ENCODE measurements at places on chromosomes 3 and 15. TPM values are rescaled to one million over a fixed set of nuclear protein-coding genes. Genes with fewer than 3 reads are reported as not detected.

Gene EPB42
- total RNA-seq: not detected

Gene COL6A5
- total RNA-seq: not detected

Gene C3orf20
- 0.28 TPM for total RNA-seq

Gene MUC4
- 3.6 TPM for total RNA-seq

Gene FURIN
- total RNA-seq: 76.6 TPM

Gene DNAH12
- 0.92 TPM for total RNA-seq

GRCh38 chr15:97966246-97966645 is 5.7 kb downstream of the ARRDC4 start:
- DNase-seq: no peak

GRCh38 chr3:46927718-46928073 is 48.8 kb downstream of the CCDC12 start:
- DNase-seq: no peak

- DNase-seq: no peak
These were observed 698.7 kb downstream of the NTRK3 start for GRCh38 chr15:87557881-87558280.

DNA sequence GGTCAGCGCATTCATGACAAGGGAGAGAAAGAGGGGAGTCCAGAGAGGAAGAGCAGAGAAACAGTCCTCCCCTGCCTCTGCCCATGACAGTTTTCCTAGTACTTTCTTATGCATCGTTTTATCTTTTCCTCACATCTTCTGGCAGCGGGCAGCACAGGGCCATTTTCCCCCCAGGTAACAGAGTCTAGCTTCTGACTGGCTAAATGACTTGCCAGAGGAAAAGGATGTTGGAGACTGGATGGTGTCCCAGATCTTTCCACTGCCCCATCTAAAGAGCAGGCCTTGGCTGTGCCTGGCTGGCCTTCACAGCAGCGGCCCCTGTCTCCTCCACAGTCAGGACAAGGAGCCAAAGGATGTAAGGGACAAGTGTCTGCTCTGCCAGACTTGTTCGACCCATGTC is 59.3 kb downstream of the CTDSPL start:
- no peak for DNase-seq

DNA sequence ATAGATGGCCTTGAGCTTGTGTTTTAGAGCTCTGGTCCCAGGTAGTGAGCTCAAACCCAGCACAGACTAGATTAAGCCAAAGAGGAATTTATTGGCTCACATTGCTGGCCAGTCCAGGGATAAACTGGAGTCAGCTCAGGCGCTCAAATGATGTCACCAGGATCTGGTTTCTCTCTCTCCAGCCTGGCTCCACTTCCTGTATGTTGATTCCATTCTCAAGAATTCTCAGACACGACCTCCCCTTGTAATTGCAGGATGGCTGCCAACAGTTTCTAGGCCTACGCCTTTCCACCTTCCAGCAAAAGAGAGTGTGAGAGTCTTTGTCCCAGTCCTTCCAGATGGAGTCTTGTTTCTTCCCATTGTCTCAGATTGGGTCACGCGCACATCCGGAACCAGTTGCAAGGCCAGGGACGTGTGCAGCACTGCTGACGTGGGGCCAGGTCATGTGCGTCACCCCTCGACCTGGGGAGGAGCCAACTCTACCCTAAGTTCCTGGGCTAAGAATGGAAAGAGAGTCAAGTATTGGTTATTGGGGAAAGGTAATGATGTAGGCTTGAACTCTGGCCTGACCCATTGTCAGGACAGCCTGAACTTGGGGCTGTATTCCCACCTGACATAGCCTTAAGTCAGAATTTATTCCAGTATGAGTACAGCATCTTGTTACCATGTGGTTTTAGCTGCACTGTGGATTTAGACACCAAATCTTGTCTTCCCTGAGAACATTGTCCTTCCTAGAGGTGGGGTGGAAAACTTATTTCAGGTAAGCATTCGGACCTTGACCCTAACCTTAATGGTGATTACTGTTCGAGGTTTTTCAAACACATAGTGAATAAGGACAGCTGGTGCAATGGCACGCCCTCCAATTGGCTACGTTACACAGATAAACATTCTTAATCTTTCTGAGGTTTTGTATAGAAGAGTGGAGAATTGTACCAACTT is 31.6 kb downstream of the CACNA1D start:
- DNase-seq: no peak

- no peak for DNase-seq
These were observed 25.8 kb downstream of the CDV3 start for GRCh38 chr3:133599280-133599679.

- DNase-seq: no peak
These were observed 260.1 kb downstream of the UACA start for GRCh38 chr15:70503073-70503745.

GRCh38 chr3:52023860-52024764 is 28.4 kb upstream of the RPL29 start:
- no peak for DNase-seq

All from Calu3 (cell line).